ENCODE measurements at places on chromosomes 16 and 17. TPM values are rescaled to one million over a fixed set of nuclear protein-coding genes. Genes with fewer than 3 reads are reported as not detected.

Gene CES5A
- not detected for total RNA-seq

Gene TBC1D3I
- 0.81 TPM for total RNA-seq

Gene CACNG1
- total RNA-seq, result not detected

Gene NEURL4
- 46.5 TPM for total RNA-seq

DNA sequence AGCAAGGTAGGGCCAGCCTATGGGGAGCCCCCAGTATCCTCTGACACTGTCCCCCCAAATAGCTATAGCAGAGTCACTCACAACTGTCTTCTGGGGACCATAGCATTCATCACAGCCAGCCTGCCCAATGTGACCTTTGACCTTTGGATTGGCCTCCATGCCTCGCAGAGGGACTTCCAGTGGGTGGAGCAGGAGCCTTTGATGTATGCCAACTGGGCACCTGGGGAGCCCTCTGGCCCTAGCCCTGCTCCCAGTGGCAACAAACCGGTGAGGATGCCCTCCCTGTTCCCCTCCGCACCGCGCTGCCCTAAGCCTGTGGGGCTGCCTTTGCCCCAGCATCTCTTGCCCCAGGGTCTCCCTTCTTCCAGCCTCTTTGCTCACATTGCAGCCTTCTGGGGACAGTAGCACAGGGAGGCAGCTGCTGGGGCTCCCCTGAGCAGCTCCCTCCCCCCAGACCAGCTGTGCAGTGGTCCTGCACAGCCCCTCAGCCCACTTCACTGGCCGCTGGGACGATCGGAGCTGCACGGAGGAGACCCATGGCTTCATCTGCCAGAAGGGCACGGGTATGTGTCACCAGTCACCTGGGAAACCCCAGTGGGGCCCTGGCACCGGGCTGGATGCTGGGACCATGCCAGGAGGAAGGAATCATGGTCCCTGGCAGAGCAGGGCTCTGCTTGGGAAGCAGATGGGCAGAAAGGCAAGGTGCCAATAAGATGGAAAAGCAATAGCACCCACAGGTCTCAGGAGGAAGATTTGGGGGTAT is 61.1 kb downstream of the MRC2 start:
- DNase-seq, result no peak

- no peak for DNase-seq
These were observed 6.7 kb upstream of the CAPN15 start for GRCh38 chr16:520847-521246.

Data from PC-9 (cell line).